ENCODE measurements at places on chromosomes 6 and 20.

GRCh38 chr6:126531286-126531685, 191.4 kb downstream of the CENPW start:
- DNase-seq = no peak

GRCh38 chr6:160431226-160431625, 83.0 kb downstream of the SLC22A3 start:
- no peak for DNase-seq

DNA sequence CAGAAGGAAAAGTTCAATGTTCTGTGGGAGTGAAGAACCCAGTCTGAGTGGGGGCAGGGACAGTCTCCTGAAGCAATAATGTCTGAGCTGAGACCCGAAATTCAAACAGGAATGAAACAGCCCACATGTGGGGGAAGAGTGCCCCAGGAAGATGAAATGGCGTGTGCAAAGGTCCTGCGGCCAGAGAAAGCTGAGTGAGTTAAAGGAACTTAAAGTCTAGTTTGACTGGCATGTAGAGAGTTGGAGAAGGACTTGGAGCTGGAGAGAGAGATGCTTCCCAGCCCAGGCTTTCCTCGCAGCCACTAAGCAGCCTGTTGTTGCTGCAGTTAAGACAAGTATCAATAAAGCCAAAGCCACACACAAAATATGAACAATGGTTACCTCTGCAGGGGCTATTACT, 38.0 kb upstream of the MDGA1 start:
- DNase-seq = no peak

DNA sequence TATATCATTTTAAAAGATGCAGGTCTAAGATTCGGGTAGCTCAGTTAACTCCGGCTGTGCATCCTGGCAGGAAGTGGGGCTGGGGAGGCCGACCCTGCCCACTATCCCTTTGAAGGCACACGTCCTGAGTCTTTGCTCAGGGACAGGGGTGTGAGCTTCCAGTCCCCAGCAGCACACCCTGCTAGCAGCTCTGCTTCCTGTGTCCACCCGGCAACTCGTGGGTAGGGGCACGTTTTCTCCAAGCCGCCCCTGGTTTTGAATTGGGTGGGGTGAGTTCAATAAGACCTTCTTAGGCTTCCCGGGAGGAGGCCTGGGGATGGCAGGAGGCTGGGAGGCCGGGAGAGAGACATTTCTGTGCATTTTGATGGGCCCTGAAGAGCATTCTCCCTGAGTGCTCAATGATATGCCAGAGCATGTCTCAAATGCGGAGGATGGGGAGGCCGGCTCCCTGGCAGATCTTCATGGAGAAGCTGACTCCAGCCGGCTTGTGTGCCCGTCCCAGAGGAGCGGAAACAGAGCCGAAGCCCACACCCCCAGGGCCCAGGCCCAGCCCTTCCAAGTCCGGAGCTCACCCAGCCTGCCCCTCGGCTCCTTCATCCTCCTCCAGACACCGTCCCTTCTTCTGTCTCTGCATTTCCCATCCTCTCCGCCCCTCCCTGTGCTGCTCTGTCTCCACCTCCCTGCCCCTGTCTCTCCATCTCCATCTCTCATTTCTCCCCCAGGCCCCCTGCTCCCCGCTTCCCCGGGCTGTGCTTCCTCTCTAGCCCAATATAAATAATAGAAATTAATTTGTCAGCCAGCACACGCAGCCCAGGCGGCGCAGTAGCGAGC, 36.3 kb upstream of the ZFAND3 start:
- DNase-seq = no peak

- peak; percentile 52 for DNase-seq
Measured at GRCh38 chr20:36467076-36467999, 74.0 kb upstream of the MYL9 start.

GRCh38 chr6:72661411-72661810, 39.5 kb downstream of the KCNQ5 start:
- no peak for DNase-seq

GRCh38 chr6:52566201-52566600, 10.7 kb downstream of the TRAM2 start:
- DNase-seq = no peak

GRCh38 chr20:43514648-43514999, 7.1 kb downstream of the L3MBTL1 start:
- no peak for DNase-seq

GRCh38 chr6:42345696-42346416, 105.9 kb downstream of the TRERF1 start:
- DNase-seq = no peak
